BE2C (cell line): ENCODE measurements at places on chromosomes 3 and 15.
A peak's percentile ranks its signal among the peaks of the same experiment; 100 is the strongest.

DNA sequence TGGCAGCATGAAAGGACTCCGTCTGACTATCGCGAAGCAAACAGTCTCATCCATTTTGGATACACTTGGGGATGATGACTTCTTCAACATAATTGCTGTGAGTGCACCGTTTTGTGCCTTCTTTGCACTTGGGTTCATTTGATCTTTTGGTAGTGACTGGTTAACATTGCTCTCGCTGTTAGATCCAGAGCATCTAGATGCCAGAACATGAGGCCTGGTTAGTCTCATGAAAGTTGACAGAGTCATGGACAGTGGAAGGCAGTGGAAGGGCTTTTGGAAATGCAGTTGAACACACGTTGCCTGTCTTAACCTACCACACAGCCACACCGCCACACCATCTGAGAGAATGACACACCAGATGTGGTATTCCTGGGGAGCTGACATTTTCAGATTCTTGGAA, 357.9 kb downstream of the LRTM1 start:
- DNase-seq: no peak

DNA sequence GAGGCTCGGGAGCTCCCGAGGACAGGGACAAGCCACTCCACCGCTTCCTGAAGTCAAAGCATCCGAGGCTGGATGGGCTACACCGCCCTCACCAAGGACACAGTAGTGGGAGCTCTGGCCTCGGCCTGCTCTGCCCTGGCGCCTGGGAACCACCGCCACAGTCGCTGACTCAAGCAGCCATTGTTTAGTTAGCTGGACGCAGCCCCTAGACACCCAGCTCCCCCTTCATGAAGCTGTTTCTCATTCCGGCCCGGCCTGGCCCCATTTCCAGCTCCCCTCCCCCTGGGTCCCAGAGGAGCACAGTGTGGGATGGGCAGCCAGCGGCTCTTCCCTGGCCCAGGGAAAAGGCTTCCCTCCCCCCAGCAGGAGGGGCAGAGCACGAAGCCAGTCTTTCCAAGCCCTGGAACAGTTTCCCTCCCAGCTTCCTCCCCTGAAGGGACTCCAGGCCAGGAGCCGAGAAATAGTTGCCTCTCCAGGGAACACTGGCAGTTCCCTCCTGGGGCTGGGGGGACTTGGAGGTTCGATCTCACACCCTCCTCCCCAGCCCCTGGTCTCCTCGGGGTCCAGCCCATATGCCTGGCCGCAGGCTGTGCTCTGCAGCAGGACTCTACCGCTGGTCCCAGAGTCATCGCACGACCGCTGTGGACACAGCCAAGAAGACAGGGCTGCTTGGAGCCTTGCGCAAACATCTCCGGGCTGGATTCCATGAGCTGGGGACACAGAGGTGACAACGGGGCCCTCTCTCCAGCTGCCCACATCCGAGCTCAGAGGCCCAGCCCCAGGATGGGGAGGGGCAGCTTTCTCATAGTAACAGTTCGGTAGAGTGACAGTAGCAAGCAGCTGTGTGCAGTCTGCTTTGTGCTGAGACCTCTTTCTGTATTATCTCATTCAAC, 10.0 kb downstream of the PLXND1 start:
- DNase-seq: peak; percentile 84

GRCh38 chr3:9183811-9184460, 65.5 kb downstream of the SRGAP3 start:
- no peak for DNase-seq

- DNase-seq: peak; percentile 32
Observed at GRCh38 chr3:62238431-62238830, 134.9 kb downstream of the FEZF2 start.

GRCh38 chr3:15601046-15601398, 347 bp downstream of the HACL1 start:
- DNase-seq: no peak

GRCh38 chr15:62444104-62445022, 279.3 kb upstream of the C2CD4B start:
- no peak for DNase-seq

DNA sequence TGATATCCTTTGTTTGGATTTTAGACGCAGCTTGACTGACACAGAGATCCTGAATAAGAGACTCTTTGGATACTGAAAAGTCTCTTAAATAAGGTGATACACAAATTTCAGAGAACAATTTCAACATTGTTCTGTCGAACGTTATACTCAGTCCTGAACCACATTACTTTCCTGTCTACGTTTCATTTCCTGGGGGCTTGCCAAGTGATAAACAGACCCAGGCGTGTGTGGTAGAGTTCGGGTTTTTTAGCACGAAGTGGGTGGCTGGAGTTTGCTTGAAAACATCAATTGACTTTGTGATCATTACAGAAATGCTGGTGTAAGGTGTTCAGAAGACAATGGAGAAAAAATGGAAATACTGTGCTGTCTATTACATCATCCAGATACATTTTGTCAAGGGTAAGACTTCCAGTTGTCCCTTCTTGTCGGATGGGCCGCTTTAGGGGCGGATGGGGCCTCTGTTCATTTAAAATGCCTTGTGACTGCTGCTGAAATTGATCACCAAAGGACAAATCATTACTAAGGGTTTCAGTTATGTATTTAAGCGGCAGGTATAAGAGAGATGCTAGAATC, at the start of gene CD96:
CD96 (plus strand) TSS at position 287 of the 573 bp plus-strand sequence; CDS start at position 339, 52 bp downstream.
- no peak for DNase-seq

DNA sequence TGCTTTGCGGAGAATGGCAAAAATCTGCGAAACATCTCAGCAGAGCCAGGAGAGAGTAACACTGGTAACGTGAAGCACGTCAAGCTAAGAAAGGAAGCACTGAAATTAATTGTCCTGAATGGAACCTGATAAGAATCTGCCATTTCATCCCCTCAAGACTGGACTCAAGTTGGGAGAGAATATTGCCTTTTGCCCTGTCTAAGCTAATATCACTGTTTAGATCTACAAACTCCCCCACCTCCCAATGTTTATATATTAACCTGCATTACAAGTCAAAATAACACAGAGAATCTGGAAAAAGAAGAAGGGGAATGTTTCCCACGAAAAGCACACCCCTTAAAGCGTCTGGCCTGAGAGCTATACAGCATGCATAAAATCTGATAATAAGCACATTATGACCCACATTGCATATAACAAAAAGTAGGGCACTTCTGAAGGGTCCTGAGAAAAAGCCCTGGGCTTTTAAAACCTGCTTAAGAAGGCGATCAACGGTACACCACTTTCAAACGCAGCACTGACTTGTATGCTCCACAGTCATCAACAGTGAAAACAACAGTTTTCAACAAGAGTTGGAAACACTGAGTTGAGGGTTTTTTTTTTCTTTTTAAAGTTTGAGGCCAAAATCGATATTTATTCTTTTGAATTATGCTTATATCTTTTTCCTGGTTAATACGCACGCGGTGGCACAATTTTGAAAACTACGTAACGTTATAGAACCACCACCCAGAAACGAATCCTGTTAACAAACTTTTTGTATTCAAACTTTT, 1.4 kb upstream of the KAT2B start:
- DNase-seq: no peak

DNA sequence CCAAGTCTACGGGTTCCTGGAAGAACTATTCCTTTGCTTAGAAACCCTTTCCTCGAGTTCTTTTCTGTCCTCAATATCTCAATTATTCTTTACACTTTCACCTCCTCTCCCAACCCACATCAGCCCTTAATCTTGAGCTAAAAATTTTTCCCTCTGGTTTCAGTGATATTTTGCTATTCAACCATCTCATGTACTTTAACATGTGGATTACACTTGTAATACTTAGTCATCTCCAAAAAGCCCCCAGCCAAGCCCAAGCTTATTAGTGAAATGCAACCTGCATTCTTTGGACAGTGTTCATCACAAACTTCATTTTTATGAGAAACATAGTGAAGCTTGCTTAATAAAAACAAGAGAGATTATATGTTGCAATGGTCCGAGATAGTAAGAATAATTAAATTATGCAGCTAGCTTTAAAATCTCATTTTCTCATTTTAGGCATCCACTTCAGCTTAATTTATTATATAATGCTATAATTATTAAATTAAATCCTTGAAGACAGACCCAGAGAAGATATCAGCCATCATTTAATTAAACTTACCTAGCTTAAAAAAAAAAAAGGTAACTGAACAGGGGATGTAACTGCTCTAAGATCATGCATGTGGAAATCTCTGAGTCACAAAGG, 534.5 kb upstream of the TBL1XR1 start:
- peak; percentile 37 for DNase-seq

- DNase-seq: no peak
Observed at GRCh38 chr3:108780235-108780634, 23.0 kb upstream of the RETNLB start.

DNA sequence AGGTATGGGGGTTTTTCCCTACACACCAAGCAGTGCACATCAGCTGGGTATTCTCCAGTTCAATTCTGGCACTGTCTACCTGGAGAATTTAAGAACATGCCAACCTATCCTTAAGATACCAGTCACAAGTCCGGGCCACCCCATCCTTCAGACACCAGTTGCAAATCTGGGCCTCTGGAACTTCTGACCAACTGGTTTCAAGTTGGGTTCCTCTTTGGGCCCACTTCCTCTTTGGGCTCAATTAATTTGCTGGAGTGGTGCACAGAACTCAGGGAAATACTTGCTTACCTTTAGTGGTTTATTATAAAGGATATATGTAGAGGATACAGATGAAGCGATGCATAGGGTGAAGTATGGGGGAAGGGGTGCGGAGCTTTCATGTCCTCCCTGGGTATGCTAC, 25.3 kb downstream of the GLCE start:
- no peak for DNase-seq

- no peak for DNase-seq
Observed at GRCh38 chr15:23483821-23484299, 36.8 kb upstream of the GOLGA6L2 start.

- no peak for DNase-seq
Observed at GRCh38 chr3:42032693-42033349, 58.3 kb upstream of the TRAK1 start.

- no peak for DNase-seq
Observed at GRCh38 chr15:74517096-74517495, 23.9 kb upstream of the ARID3B start.

GRCh38 chr15:45943240-45943639, 308.4 kb downstream of the SQOR start:
- DNase-seq: no peak

DNA sequence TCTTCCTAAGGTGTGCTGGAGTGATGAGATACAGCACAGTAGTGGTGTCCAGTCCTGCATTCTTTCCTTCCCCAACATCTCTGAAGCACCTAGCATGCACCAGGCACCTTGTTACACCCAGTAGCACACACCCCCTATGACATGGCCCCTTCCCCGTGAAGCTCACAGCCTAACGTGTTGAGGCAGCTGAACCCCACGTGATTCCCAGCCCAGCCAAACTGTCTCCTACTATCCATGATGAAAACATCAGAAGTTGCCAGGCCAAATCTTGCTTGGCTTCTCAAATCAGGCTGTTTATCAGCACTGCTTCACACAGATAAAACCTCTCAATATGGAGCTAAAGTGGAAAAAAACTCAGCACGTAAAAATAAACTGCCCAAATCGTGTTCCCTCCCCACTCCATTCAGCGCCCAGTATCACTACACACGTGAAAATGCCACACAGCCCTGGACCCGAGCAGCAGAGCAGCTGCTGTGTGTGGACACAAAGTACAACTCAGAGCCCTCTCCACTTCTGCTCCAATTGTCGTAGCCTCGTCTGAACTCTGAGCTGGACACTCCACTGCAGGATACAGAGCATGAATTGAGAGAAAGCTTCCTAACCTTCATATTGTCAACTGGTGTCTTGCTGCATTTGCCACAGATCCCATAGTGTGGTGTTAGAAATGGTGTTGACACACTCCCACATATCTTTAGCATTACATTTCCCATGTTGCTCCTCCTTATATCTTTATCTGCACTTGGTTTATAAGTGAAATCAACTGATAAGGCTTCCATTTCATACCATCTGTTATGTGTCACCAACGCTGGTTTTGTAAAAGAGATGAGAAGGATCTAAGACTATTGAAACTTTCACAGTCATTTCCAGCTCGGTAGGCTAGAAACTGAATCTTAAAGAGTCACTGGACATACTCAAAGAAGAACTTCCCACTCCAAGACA, 279.8 kb downstream of the RORA start:
- DNase-seq: no peak

DNA sequence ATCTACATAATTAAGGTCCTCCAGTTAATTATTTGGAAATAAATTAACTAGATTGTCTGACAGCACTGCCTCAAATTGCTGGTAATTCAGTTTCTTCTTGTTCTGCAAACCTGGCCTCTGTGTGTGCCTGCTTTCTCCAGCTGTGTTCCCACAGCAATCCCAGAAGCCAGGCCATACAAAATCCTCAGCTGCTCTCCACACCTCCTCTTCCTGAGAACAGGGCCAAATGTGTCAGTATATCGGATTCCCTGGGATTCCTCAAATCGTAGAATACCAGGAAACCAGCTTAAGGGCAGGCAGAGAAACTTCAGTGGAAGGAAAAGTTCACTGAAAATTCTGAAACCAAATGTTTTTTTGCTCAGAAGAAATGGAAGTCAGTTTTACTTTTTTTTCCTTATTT, 261.4 kb downstream of the ZMAT3 start:
- no peak for DNase-seq
